Activated gamma-delta T cell (primary cell): ENCODE measurements at places on chromosomes 2 and 18.

DNA sequence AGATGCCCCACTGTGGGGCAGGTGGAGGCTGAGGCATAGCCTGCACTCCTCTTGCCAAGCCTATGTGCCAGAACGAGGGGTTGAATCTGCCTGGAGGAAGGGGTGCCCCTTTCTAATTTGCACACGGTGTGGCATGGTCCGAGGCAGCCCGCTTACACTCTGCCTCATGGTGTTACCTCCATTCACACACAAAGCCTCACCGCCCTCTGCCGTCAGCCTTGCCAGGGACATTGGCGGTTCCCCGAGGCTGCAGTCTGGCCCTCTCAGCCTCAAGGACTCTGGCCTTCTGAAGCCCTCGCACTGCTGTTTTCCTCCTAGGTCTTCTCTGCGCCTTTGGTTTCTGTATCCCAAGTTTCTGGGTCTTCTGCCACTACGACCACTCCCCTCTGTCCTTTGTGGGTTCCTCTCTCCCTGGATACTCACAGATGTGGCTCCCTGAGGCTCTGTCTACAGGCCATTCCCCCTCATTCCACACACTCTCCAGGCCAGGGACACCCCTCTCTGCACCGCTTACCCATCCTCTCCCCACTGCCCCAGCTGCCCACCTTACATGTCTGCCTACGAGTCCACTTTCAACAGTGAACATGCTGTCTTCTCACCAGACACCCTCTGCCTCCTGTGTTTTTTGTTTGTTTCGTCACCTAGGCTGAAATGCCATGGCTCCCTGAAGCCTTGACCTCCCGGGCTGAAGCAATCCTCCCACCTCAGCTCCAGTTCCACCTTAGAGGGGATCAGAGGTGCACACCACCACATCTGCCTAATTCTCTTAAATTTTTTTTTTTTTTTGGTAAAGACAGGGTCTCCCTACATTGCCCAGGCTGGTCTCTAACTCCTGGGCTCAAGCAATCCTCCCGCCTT lies 7.9 kb upstream of the ASPRV1 start:
- no peak for DNase-seq

- DNase-seq, result no peak
These were observed 21.1 kb downstream of the CPS1 start for GRCh38 chr2:210577263-210578071.

- DNase-seq, result no peak
These were observed 32.5 kb downstream of the PNO1 start for GRCh38 chr2:68189991-68190784.

DNA sequence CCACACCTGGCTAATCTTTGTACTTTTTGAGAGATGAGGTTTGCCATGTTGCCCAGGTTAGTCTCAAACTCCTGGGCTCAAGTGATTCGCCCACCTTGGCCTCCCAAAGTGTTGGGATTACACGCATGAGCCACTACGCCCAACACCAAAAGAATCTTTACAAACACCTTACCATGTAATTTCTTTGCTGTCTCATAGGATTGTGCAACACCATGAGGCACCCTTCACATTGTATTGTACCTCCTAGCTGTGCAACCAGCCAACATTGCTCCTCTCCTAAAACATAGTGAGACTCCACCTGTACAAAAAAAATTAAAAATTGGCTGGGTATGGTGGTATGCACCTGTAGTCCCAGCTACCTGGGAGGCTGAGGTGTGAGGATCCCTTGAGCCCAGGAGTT lies 3.1 kb upstream of the MFSD6 start:
- no peak for DNase-seq
